ENCODE measurements at places on chromosomes 1 and 21.
A peak's percentile ranks its signal among the peaks of the same experiment; 100 is the strongest.

- DNase-seq, result no peak
Measured at GRCh38 chr1:54221867-54222484, 22.0 kb downstream of the MRPL37 start.

GRCh38 chr1:219797683-219798082, 130.7 kb downstream of the SLC30A10 start:
- no peak for DNase-seq

DNA sequence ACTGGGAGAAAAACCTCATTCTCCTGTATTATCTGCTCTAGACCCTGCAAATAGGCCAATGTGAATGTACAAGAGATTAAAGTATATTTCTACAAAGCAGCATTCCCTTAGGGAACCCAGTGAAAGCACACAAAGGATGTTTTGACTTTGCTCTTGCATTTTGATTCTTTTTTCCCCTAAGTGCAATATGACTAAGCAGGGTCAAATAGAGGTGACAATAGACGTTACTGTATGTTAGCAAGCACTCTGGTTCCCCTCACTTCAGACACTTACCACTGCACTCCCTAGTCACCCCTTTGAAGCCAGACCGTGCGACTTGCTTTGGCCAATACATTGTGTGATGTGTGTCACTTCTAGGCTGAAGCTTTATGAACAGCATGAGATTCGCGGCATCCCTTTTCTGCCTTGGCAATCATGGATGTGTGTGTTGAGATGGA, 209.7 kb downstream of the RHOU start:
- no peak for DNase-seq

DNA sequence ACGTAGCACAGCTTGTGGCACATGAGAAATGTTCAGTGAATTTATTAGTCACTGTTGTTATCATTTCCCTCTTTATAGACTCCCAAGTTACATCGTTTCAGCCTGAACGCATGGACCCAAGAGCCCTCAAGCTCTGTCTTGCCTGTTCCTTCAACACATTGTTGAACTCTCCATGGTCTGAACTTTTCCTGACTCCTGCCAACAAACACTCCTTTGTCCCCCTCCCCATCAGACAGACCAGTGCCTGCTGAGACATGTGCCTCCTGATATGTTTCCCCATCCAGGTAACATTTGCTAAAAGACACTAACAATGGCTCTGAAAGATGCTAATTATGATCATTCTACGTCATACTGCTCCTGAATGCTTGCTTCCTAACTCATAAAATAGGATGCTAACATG, 108.7 kb upstream of the NFIA start:
- DNase-seq, result no peak

DNA sequence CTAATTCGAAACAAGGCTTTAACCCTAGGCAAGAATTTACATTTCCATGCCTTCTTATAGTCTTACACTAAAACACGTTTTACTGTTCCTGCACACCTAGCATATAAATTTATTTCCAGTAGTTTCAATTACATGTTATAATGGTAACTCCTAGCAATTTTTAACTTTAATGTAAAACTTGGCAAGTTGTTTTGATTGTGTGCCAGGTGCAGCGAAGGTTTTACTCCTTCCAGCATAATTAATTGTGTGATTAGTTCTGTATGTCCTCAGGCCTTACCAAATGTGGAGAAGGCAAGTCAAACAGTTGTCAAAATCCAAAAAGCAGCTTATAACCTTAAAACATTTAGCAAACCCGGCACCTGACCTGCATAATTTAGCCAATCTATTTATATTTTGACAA, 114.8 kb downstream of the KCNK1 start:
- no peak for DNase-seq

DNA sequence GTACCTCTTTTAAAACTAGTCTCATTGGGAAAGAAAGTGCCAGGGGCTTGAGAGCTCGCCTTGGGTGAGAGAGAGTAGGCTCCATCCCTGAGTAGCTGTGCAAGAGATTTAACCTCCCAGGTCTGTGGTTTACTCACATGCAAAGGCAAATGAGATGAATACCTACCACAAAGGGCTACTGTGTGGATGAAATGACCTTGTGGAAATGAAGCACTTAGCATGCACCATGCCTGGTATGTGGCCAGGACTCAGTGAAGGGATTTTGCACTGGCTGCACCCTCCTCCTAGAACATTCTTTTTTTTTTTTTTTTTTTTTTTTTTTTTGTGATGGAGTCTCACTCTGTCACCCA, 120.3 kb downstream of the PROX1 start:
- DNase-seq, result no peak

DNA sequence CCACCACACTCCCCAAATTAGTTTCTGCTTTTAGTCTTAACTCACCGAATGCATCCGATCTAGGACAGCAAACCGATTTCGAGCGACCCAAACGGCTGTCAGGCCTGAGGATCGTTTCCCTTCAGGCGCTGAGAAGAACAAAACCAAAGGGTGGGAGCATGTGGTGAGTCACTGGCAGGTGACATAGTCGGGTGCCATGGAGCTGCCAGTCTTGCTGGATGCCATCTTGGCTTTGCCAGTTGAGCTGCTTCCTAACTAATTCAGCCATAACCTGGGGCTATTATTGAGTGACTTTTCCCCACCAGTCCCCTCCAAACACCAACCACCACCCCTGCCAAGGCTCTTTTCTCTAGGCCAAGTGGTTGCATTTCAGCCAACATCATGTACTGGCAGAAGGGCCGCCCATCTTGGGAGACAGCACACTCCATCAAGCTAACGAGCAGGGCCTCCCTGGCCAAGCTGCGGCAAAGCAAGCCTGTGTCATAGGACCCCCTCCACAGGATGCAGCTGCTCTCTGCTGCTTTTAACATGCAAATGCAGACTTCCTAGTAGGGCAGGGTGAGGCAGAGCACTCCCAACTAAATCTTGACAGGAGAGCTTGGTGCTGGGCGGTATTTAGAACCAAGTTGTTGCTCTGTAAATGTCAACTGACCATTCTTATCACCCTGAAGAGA, 22.3 kb upstream of the PEX19 start:
- no peak for DNase-seq

DNA sequence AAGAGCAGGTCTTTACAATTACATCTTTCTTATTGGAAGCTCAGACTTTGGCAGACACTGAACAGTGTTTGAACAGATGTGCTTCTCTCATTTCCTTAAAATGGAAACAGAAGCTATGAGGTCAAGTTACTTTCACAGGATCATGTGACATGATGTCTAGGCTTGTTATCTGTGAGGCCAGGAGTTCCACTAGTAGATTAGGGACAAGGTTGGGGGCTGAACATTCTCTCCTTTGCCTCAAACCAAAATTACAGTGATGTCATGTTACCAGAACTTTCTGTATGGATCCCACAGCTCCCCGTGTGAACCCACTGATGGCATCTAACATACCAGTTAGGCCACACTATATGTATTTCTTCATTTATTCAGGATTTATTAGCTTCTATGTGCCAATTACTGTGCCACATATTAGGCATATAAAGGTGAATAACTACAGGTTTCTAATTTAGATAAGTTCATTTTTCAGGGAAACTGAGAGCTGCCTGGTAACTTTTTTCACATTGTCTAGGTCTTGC, 6.0 kb downstream of the DYNLT5 start:
- DNase-seq, result no peak

DNA sequence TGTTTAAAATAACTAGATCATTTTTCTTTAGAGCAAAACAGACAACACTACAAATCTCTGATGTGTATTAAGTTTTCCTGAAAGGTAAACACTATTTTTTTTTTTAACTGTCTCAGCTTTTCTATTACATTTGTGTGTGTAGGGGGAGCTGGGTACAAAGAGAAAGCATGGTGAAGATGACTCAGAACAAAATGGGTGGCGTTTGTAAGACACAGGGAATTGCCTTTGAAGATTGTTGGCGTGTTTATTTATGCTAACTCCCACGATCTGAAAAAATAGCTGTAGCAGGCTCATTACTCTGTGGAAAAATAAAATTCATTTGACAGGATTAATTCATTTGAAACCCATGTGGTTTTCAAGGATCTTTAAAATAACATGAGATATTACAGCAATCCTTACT, 285.1 kb downstream of the RYR2 start:
- DNase-seq, result no peak

GRCh38 chr1:222096883-222097282, 355.0 kb upstream of the DUSP10 start:
- no peak for DNase-seq

DNA sequence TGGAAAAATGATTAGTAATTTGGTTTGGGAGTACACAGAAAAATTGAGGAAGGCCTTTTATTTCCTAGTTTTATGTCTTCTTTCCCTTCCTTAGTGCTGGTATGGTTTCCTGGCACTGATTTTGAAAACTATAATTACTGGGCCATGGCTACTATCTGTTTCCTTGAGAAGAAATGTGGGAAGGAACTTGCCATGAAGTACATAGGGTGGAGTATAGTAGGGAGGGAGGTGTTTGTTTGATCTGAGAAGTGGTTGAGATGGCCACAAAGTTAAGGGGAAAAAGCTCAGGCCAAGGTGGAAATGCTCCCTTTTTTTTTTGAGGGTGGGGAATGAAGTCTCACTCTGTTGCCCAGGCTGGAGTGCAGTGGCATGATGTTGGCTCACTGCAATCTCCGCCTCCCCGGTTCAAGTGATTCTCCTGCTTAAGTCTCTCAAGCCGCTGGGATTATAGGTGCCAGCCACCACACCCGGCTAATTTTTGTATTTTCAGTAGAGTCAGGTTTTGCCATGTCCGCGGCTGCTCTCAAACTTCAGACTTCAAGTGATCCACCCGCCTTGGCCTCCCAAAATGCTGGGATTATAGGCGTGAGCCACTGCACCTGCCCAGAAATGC, 11.3 kb downstream of the HJV start:
- DNase-seq, result no peak

GRCh38 chr21:43699933-43700599, 18.9 kb upstream of the PDXK start:
- no peak for DNase-seq

DNA sequence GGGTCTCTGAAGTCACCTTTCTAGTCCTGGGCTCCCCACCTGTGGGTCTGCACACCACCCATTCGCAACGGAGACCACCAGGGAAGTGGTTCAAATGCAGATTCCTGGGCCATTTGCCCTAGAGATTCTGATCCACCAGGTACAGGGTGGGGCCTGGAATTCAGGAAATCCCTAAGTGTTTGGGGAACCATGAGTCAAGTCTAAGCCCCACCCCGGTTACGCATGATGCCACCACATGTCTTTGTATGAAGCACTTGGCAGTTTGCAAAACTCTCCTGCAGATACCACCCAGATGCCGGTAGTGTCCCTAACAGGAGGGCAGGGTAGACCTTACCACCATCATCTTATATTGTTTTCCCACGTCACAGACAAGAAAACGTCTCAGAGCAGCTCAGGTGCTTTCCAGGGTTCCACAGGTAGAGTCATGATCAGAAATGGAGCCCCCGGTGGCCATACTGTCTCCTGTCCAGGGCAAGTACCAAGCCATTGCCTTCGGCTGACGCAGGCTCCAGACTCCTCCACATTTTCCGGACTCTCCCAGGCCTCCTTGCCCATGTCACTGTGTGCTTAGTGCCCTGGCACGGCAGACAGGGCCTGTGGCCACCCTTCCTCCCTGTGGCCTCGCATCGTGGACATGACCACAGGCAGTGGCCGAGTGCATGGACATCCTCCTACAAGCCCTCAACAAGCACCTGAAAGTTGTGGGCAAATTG, 89.2 kb upstream of the TMEM51 start:
- DNase-seq, result no peak

- no peak for DNase-seq
Measured at GRCh38 chr21:34844013-34844923, 175.5 kb downstream of the CLIC6 start.

DNA sequence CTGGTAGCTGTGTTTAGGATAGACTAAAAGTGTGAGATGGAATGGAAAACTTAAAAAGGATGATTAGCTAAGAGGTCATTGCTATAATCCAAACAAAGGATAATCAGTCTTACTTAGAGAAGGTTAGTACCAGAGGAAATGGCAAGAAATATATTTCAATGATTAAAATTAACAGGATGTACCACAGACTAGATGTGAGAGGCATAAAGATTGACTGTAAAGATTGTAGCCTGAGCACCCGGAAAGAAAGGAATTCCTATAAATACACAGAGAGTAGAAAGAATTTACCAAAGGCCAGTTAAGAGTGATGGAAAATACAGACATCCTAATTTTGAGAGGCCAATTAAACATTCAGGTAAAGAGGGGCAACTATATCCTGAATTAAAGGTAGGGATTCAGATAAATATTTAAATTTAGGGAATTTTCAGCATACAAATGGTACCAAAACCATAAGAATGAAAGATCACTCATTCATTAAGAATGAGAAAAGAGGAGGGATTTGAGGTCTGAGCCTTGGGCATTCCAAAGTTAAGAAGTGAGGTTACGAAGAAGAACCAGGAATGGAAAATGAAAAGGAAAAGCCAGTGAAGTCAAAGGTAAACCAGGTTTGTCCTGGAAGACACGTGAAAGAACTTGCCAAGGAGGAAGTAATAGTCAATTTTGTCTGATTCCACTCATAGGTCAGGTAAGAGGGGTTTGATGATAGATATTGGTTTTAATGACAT, 46.4 kb upstream of the RGS1 start:
- DNase-seq, result no peak

DNA sequence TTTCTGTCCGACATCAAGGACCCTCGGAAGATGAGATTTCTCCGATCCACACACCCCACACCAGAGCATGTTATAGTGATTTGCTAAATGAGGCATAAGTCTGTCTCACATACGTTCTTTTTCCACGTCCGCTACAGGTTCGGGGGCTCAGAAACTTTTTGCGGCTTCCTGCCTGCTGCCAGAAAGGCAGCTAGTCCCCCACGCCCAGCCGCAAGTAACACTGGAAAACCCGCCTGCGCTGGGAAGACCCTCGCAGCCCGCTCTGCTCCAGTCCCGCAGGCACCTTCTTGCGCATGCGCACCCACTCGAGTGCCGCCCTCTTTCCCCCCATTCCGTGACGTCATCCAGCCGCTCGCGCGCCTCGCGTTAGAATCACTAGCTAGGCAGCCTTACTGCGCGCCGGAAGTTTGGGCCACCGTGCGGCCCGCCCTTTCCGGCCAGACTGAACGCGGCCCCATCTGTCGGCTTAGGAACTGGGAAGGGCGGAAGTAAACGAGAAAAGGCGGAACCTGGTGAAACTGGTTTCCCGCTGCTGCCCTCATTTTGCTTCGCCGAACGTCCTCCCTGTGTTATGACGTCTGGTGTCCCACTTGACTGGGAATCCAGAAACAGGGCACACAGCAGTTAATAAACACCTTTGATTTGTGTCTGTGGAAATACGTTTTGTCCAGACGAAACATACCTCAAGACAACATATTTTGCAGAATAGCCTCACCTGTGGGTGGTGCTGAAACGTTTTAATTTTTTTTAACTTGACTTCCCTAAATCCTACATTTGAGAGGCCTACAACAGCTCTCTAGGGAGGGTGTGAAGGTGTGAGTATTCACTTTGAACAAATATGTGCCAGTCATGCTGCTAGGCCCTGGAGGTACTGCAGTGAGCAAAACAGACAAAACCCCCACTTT, at the start of gene C1orf74:
C1orf74 (minus strand) TSS at position 295 of the 905 bp plus-strand sequence. CDS start 925 bp downstream, outside the sequence.
- peak; percentile 100 for DNase-seq

GRCh38 chr1:31730336-31731048, 26.7 kb upstream of the COL16A1 start:
- DNase-seq, result no peak

- no peak for DNase-seq
Measured at GRCh38 chr1:214380986-214381695, 100.2 kb downstream of the SMYD2 start.

- DNase-seq, result no peak
Measured at GRCh38 chr1:39692152-39693074, 1.2 kb upstream of the HPCAL4 start.

- no peak for DNase-seq
Measured at GRCh38 chr1:247517795-247518612, 18.2 kb downstream of the OR2C3 start.
